ENCODE measurements at places on chromosomes 4 and X.

- no peak for DNase-seq
These were observed 328.8 kb upstream of the GATB start for GRCh38 chr4:152089584-152089983.

- DNase-seq = no peak
These were observed 294.4 kb downstream of the GPAT3 start for GRCh38 chr4:83830138-83830888.

DNA sequence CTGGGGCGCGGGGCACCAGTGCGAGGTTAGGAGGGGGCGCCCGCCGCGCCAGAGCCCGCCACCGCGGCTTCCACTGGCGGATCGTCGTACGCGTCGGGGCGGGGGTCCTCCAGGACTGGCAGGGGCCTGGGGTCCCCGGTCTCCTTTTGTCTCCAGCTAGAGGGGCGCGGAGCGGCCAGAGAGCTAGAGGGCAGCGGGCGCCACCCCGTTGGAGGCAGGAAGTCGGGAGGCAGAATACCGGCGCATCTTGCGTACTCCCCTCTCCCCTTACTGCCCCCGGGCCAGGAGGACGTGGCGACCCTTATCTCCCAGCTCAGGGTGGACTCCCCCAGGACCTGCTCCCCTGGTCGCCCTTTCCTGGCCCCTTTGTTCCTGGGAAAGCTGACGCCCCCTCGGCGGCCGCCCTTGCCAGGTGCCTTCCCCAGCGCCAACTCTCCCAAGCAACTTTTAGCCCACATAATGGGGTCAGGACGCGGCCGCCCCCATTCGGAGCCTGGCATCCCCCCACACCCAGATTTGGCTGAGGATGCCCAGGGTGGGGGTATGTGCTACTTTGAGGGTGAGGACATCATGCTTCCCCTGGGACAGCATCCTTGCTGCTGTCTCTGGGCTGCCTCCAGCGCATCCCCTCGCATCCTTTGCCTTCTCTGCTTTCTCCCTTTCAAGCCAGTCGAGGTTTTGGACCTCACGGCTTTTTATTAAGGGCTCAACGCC is 933 bp downstream of the CNKSR2 start:
- DNase-seq = no peak

GRCh38 chrX:2521927-2522386 is 21.2 kb upstream of the DHRSX start:
- DNase-seq = no peak

DNA sequence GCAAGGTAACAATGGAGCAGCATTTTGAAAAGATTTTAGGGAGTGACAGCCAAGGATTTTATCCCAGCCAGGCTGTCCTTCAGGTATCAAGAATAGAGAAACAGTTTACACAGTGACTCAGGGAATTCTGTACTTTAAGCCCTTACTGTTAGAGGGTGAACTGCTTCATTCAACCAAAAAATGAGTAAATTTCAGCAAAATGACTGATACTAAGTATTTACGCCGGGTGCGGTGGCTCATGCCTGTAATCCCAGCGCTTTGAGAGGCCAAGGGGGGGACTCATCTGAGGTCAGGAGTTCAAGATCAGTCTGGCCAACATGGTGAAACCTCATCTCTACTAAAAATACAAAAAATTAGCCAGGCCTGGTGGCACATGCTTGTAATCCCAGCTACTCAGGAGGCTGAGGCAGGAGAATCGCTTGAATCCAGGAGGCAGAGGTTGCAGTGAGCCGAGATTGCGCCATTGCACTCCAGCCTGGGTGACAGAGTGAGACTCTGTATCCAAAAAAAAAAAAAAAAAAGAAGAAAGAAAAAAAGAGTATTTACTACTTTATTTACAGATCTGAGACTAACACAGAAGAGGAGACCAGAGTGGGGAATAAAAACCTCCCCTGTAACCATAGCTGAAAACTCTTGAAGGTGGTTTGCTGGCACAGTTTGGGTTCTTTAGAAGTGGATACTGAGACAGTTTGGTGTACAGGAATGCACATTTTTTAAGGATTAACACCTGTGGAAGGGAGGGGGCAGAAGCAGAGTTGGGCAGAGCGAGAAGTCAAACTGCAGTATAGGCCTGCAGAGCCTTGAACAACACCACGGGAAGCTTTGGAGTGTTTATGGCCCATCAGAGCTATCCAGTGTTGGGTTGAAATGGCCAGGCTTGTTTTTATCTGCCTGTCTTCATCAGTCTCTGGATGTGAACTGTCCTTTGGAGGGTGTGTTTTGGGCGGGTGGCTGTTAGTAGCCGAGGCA is 40.5 kb downstream of the TMEM131L start:
- no peak for DNase-seq

DNA sequence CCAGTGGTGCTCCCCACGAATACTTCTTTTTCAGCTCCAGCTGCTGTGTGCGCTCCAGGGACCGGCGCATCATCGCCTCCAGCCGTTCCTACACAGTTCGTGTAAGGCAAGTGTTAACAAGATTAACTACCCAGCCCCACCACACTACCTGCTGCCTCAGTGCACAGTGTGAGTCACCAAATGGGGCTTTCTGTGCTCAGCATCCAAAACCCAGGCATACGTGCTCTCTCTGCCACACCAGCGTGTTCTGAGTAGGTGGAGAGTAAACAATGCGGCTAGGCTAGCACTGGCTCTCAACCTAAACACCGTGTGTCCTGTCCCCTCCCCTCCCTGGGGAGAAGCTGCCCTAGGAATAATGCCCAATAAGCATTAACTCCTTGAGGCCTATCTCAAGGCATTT is 60.0 kb downstream of the MAP7D2 start:
- no peak for DNase-seq

- DNase-seq = no peak
These were observed 132.1 kb downstream of the DIPK2B start for GRCh38 chrX:45068569-45068968.

- DNase-seq = no peak
These were observed 999.1 kb downstream of the STPG2 start for GRCh38 chr4:97144199-97144598.

Data from stimulated activated CD4-positive, alpha-beta T cell treated with anti-CD3 and anti-CD28 coated beads, Interleukin-4, amount 100 ng/mL, for 24 hours (primary cell).